Activated CD8-positive, alpha-beta memory T cell treated with anti-CD3 and anti-CD28 coated beads for 4 hours (primary cell): ENCODE measurements at places on chromosomes 7 and 10.

GRCh38 chr10:55820071-55820470, 541.0 kb downstream of the ZWINT start:
- DNase-seq: no peak

DNA sequence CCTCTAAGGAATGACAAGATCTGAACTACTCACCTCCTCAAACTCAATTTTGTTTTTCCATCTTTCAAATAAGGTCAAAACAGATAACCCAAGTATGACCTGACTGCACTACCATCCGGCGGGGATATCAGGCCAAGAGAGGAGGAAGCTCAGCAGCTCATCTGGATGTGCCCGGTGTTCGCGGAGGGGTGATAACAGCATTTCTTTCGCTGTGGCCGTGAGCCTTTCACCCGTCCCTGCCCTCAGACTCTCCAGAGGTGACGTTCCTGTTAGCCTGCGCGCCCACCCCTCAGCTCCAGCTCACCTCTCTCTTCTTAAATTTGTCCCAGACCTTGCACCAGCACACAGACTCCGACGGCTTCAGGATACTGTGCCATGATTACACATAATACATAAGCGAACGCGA, 526 bp downstream of the ZNF248 start:
- no peak for DNase-seq

DNA sequence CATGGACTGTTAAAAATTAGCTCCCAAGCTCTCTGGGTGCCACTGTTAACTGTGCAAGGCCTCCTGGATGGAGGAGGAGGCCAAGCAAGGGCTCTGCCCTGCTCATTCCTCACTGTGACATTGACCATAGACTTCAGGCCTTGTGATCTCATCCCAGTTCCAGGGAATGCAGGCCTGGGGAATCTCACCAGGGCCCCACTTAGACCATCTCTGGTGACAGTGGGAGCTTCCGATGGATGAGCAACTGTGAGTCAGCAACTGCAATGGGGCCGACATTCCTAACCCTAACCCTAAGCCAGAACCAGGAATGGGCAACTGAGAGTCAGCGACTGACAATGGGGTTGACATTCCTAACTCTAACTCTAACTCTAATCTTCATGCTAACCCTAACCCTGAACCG, 50.4 kb upstream of the MSMB start:
- DNase-seq: no peak

- DNase-seq: no peak
Observed at GRCh38 chr7:43192806-43193460, 80.5 kb downstream of the HECW1 start.

DNA sequence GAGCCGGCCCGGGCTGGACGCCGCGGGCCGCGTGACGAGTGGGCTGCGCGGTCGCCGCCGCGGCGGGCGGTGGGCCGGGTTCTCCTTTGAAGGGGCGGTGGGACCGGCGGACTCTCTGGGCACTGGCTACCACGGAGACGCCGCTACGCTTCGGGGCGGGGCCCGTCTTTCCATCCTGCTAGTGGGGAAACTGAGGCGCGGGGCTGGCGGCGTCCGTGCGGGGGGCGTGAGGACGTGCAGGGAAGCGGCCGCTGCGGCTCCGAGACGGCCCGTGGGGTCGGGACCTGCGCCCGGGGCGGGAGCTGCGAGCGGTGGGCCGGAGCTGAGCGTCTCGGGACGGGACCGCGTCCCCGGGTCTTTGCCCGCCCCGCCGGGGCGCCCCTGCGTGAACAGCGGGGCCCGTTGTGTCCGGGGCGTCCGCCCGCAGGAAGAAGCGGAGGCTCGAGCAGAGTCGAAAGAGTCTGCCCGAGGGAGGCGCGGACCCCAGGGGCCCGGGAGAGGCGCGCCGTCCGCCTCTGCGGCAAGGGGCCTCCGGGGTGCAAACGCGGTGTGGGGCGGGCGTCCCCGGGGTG, 548 bp upstream of the BNIP3 start:
- no peak for DNase-seq

DNA sequence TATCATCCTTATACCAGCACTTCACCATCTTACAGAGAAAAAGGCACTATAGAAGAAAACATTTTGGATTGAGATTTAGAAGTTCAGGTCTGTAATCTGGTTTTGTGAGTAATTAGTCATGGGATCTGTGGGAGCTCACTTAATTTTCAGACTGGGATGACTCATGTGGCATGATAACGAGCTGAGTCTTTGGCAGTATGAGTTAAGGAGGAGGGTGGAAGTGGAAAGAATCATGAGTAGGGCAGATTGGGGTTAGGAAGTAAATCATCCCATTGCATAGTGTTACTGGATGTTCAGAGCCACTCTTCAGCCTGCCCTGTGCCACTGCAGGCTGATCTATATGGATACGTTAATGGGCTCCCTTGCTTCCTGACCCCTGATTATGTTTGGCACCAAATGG, 64.9 kb downstream of the ZNF92 start:
- DNase-seq: no peak

GRCh38 chr7:12684733-12685132, 2.7 kb upstream of the ARL4A start:
- no peak for DNase-seq

- no peak for DNase-seq
Observed at GRCh38 chr10:132786476-132786883, 533 bp upstream of the NKX6-2 start.

DNA sequence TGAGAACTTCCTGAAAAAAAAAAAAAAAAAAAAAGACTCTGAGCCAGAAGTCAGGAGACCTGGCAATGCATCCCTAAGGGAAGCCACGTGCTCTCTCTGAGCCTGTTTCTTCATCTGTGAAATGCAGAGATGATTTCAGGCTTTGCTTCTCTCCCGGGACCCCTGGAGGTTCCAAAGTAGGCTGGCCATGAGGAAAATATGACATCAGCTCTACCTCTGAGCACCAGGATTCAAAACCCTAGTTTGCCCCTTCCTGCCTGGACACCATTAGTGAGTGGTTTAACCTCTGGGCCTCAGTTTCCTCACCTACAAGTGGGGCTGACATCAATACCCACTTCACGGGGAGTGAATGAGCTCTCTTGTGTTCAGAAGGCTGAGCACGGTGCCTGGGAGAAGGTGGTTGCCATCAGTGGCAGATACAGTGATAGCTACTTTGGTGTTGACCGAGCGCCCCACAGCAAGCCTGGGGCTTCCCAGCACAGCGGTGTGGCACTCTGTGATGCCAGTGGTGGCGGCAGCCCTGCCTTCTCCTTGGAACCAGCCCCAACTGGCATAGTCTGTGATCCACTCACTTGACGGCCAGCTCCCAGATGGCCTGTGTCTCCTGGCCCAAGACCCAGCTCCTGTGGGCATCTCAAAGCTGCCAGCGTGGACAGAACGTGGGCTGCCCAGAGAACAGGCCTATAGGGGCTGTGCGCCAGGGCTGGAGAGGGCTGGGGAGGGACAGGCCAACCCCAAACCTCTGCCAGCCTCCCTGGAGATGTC, 153.1 kb upstream of the UNC5B start:
- no peak for DNase-seq

DNA sequence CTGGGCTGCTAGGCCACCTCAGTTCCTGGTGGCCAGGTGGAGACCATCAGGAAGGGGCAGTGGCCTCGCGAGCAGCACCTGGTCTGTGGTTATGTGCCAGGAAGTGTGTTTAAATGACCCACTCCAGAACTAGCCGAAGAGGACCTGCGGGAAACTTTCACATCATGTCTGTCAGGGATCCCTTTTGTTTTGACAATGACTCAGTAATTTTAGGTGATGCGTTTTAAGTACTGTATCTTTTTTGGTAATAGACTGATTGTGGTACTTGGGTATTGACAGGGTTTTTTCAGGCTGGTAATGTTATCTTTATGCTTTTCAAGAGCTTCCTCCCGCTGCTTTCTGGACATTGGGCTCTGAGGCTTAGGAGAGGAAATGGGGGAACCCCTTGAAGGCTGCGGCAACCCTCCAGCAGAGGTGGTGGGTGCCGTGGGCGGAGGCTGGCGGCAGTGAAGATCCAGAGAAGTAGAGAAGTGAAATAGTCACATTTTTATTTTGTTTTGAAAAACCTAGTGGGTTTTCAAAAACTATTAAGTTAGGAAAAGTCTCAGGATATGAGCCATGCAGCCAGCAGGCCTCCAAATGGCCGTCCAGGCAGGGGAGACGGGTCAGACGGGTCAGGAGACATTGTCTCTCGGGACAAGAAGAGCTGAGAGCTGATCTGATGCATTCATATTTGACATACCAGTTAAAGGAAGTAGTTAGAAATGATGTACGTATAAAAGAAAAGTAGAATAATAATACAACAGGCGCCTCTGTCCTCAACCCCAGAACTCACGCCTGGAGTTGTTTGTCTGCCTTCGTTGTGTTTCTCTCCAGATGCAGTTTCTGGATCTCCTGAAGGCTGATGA, 27.7 kb downstream of the PPP2R2D start:
- no peak for DNase-seq

- DNase-seq: no peak
Observed at GRCh38 chr7:49321843-49322242, 397.5 kb downstream of the CDC14C start.

DNA sequence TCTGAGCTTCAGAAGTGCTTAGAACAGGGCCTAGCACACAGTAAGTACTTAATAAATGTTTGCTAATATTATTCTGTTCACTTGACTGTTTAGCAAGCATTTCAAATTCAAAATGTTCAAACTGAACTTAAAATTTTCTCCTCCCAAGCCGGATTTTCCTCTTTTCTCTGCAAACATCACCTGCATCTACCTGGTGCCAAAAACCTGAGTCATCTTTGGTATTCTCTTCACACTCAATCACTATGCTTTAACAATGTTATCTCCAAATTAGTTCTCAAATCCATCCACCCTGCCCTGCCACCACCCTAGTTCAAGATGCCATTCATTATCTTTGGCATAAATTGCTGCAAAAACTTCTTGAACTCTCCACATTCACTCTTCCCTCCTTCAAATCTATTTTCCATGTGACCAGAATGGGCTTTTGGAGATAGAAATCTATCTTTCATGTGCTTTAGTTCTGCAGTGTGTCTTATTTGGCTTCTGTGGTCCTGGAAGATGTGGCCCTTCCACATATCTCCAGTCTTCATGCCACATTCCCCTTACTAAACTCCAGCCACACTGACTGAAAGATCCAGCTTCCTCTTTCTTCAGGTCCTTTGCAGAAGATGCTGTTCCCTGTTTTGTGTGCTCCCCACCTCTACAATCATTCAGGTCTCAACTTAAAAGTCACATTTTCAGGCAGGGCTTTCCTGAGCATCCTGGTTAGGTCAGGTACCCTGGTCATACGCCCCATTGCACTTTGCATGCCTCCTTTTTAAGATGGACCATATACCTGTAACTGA, 2.0 kb downstream of the GGCT start:
- DNase-seq: no peak

DNA sequence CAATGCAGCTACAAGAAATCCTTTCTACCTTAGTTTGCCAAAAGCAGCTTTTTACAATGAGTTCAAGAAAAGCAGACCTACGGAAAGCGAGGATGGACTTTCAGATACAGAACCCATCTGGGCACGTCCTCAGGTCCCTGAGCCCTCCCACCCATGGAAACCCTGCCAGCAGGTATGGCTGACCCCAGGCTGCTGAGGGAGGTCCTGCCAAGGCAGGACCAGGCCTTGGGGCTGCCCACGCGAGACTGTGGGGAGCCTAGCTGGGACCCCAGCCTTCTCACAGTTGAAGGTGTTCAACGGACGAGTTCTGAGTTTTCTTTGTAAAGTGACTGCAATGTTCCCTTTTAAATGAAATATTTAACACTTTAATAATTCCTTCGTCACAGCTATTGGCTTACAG, 245.0 kb downstream of the MGMT start:
- DNase-seq: no peak

DNA sequence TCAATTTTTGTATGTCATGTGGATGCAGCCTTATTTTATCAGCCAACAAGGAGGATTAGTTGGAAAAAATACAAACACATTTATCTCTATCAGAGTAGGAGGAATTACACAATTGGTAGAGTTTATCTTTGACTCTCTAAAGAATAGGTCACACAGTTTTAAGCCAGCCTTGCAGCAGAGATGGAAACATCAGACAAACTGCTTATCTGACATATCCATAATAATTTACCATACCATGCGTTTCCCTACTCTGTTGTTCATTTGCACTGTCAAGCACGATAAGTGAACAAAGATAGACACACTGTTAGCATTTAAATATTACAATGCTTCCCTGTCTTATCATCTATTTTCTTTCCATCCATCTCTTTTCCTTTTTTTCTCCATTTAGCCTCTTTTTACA, 283.7 kb upstream of the SMIM30 start:
- no peak for DNase-seq

DNA sequence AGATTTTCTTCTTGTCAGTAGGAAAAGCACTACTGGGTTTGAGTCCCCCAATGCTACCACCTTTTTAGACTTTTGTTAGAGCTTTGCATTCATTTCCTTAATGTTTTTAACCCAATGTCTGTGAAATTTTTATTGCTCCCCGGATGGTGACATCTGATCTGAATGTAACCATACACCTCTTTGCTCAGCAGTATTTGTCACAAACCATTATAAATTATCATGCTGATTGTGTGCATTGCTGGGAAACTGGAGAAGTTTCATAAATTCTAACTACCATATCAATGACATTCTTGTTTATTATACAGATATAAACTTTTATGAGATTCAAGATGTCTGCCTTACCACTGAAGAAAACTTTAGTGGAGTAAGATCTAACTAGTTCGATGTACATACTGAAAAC, 8.5 kb downstream of the NRP1 start:
- no peak for DNase-seq

- no peak for DNase-seq
Observed at GRCh38 chr10:11086177-11086840, 68.6 kb downstream of the CELF2 start.

GRCh38 chr7:108152198-108152597, 22.0 kb upstream of the LAMB4 start:
- no peak for DNase-seq

- no peak for DNase-seq
Observed at GRCh38 chr7:151131592-151132293, 35.8 kb downstream of the GBX1 start.

GRCh38 chr10:129883029-129883428, 81.0 kb downstream of the EBF3 start:
- no peak for DNase-seq

DNA sequence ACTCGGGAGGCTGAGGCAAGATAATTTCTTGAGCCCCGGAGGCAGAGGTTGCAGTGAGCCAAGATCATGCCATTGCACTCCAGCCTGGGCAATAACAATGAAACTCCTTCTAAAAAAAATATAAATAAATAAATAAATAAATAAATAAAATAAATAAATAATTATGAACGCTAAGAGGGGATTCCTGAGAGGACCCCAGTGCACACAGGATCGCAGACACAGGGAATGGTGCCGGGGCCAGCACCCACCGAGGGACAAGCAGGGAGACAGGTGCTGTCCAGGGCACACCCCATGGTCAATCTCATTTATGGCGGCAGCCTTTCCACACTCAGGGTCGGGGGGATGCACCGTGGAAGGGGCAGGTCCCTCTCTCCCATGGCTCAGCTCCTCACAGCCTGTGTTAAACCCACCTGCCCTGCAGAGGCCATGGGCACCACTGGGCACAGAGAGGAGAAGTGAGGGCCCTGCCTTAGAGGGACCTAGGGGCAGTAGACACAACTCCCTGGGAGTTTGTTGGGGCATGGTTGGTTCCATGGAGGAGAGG, 2.2 kb upstream of the RAMP3 start:
- DNase-seq: no peak
